Panc1 (cell line): ENCODE measurements at places on chromosomes 3 and 15.

- no peak overlapping the region for H3K4me3 ChIP-seq
- H3K36me3 ChIP-seq = no peaks in the 10 kb centered on the region
- no peaks in the 10 kb centered on the region for H3K4me1 ChIP-seq
- peak; percentile 61 for DNase-seq
- no peaks in the 10 kb centered on the region for H3K27me3 ChIP-seq
These were observed 28.3 kb upstream of the CRYBG3 start for GRCh38 chr3:97793420-97794019.

DNA sequence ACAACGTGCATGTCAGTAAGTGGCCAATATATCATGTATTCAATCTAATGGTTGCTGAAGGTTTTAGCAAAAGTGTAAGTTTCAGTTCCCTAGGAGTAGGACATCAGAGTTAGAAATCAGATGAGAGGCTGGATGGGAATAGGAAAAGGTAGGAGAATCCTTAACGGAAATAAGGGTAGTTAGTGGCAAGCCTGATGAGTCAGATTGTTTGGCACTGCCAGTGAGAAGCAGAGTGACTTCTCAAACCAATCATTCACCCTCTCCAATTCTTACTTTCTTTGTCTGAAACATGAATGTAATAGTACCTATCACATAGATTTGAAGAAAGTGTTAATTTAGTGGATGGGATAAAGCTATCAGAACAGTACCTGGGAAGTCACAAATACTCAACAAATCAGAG lies 894.0 kb downstream of the NTRK3 start:
- no peak overlapping the region for H3K27ac ChIP-seq
- H3K4me1 ChIP-seq = no peaks in the 10 kb centered on the region
- H3K27me3 ChIP-seq = no peaks in the 10 kb centered on the region
- no peaks in the 10 kb centered on the region for H3K36me3 ChIP-seq
- H3K4me3 ChIP-seq = no peak overlapping the region

- H3K36me3 ChIP-seq = no peaks in the 10 kb centered on the region
- no peak overlapping the region for H3K4me3 ChIP-seq
- peaks cover 6% of the 10 kb centered on the region for H3K4me1 ChIP-seq
- H3K27me3 ChIP-seq = no peaks in the 10 kb centered on the region
- no peak for DNase-seq
- no peak overlapping the region for H3K27ac ChIP-seq
These were observed 7.6 kb upstream of the SHISA5 start for GRCh38 chr3:48511551-48511950.

DNA sequence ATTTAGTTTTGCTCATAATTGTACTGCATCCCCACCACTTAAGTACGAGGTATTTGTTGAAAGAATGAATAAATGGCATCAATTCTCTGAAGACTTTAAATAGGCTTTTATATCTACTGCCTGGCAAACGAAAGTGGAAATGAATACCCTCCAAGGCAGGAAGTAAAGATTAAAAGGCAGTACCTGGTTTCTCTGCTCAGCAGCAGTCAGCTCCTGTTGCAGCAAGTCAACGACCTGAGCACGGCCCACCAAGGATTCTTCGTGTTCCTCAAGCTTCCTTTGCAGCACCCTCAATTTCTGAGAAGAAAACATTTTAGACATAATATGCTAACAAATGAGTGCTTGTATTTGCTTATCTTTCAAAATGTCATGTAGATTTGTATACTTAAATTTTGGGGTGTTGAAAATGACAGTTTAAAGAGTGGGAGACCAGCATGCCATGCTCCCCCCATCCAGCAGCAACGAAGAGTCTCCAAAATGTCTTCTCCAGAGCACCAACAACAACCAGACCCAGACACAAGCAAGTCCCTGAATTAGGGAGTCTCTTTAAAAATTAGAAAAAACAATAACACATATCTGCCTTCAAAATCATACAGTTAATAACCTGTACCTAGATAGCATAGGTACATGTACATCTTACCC lies 31.2 kb downstream of the GOLGB1 start:
- no peak for DNase-seq
- peaks cover 26% of the 10 kb centered on the region for H3K36me3 ChIP-seq
- H3K27ac ChIP-seq = no peak overlapping the region

- no peak for DNase-seq
- H3K4me1 ChIP-seq = no peaks in the 10 kb centered on the region
- H3K36me3 ChIP-seq = peaks cover 8% of the 10 kb centered on the region; the same call in 1 of the 2 replicates
- no peak overlapping the region for H3K27ac ChIP-seq
These were observed 27.8 kb downstream of the IFT80 start for GRCh38 chr3:160370987-160371857.

DNA sequence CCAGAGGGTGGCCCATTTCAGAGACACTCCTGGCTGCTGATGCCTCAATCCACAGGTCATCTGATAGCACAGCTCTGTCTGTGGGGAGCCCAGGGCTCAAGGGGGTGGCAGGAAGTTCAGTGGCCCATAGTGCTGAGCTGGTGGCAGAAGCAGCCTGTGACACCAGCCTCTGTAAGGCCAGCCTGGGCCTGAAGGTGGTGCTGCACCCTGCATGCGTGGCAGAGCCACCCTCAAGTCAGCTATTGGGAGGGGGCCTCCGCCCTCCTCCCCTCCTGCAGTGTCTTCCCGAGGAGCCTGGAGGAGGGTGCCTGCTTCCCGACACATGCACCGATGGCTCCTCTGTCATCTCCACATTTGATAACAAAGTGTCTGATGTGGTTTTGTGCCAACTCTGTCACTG lies 3.0 kb downstream of the PLA1A start:
- H3K36me3 ChIP-seq = no peaks in the 10 kb centered on the region
- H3K27me3 ChIP-seq = peaks cover 6% of the 10 kb centered on the region; the same call in 1 of the 2 replicates
- no peak overlapping the region for H3K4me3 ChIP-seq

DNA sequence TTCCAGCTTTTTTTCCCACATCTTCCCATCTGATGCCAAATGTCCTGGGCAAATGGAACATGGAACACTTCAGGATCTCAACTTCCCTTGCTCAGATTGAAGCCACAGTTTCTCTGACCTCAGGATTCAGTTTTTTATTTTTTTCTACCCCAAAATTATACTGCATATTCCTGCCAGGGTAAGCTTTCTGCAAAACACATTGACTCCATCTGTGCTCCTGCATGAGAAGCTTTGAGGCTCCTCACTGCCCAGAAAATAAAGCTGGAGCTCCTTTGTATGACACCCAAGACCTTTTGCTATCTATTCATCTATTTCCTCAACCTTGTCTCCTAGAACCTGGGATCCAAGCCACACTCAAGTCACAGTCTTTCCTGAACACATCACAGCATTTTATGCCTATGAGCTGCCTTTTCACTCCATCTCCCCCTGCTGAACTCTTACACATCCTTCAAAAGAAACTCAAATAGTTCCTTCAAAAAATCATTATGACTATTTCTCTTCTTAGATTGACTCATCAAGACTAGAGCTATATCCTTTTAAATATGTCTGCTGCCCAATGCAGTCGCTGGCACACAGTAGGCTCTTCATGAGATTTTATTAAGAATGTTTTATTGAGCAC lies 57.4 kb upstream of the PSMD6 start:
- no peaks in the 10 kb centered on the region for H3K4me1 ChIP-seq
- DNase-seq = no peak
- H3K36me3 ChIP-seq = no peaks in the 10 kb centered on the region
- H3K4me3 ChIP-seq = no peak overlapping the region
- H3K27me3 ChIP-seq = no peaks in the 10 kb centered on the region
- H3K27ac ChIP-seq = no peak overlapping the region

DNA sequence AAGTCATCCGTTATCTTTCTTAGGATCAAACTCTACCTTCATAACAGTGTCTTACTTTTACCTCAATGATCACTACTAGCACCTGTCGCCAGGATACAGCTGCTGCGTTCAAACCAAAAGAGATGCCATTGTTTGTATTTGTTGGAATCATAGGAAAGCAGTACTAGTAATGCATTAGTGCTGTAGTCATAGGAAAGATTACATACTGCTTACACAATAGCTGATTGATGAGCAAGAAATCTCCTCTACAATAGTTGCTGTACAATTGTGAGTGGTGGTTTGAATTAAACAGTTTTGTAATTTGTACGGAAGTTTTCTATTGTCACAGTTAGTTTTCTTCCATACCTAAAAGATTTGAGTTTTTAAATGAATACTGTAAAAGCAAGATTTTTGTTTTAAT lies 21.4 kb downstream of the ACAP2 start:
- no peak for DNase-seq
- no peak overlapping the region for H3K4me3 ChIP-seq

- no peaks in the 10 kb centered on the region for H3K27me3 ChIP-seq
- H3K36me3 ChIP-seq = no peaks in the 10 kb centered on the region
- peak overlapping the region; percentile 65 for H3K4me3 ChIP-seq
- no peak for DNase-seq
- H3K27ac ChIP-seq = peak overlapping the region; percentile 94
- H3K4me1 ChIP-seq = peaks cover 45% of the 10 kb centered on the region
These were observed 12.4 kb downstream of the TNK2 start for GRCh38 chr3:195895861-195896360.

DNA sequence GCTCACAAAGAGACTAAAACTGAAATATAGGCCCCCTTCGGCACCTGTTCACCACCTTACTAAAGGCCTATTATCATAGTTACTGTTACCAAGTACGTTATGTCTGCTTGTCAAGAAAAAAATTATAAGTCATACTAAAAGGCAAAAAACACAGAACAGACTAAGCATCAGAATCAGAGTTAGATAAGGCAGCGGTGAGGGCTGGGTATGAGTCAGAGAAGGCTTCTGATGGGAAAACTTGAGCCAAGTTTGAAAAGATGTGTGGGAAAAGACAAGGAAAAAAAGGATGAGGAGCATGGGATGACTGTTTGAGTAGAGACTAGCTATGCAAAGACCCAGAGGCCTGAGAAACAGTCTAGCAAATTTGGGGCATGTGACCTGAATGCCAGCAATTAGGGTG lies 387.2 kb upstream of the SGO1 start:
- H3K27me3 ChIP-seq = no peaks in the 10 kb centered on the region
- H3K4me1 ChIP-seq = no peaks in the 10 kb centered on the region
- H3K27ac ChIP-seq = no peak overlapping the region

- no peaks in the 10 kb centered on the region for H3K4me1 ChIP-seq
- H3K27me3 ChIP-seq = no peaks in the 10 kb centered on the region
- DNase-seq = no peak
- no peak overlapping the region for H3K4me3 ChIP-seq
These were observed 195.8 kb downstream of the PLCH1 start for GRCh38 chr3:155549087-155549486.
